ENCODE measurements at places on chromosomes 11 and 22.

GRCh38 chr11:44943118-44943517, 7.6 kb downstream of the TP53I11 start:
- DNase-seq, result no peak

GRCh38 chr22:42912059-42912458, 55.0 kb upstream of the ARFGAP3 start:
- DNase-seq, result no peak

DNA sequence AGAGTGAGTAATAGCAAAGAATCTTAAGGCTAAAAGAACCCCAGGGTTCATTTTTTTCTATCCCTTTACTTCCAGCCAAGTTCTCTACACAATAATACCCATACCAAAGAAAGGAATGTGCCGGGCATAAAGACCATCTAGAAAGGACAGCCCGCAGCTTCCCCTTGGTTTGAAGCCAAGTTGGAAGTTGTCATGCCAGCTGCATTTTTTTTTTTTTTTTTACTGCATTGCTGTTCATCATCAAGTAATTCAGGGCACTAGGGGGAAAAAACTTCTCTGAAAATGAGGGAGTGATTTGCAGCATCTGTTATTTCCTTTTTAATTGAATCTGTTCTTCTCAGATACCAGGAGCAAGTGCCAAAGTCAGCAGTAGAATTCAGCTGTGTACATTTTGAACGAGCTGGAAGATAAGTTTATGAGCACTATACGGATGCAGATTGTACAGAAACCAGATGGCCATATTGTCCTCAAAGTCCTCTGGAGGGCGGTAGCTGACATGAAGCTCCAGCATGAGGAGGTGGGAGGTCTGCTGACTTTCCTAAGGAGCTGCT, 56.4 kb downstream of the UBASH3B start:
- DNase-seq, result no peak

GRCh38 chr11:67612751-67613150, 6.0 kb downstream of the NDUFV1 start:
- no peak for DNase-seq

GRCh38 chr11:74418509-74418895, 20.3 kb upstream of the PGM2L1 start:
- no peak for DNase-seq

- no peak for DNase-seq
These were observed 52.2 kb upstream of the CARS1 start for GRCh38 chr11:3109434-3109833.

Measured in epithelial cell of prostate (primary cell).